ENCODE measurements at places on chromosomes 4 and X.

GRCh38 chrX:97806238-97806637 lies 922.5 kb downstream of the RPA4 start:
- DNase-seq: no peak

DNA sequence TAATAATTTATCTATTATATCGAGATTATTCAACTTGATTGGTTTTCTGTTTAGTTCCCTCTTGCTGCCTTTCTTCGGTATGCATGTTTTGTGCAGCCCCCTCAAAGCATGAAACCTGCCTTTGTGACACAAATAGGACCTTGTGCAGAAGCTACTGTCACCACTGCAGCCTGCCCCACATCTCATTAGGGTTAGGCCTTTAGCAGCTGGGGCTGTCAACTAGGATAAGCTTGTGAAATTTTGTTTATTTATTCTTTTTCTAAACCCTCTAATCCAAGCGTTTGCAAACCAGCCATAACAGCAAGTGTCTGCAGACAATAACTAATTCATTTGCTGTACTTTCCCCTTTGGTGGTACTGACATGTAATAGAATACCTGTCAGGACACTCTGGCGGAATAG lies 258.9 kb downstream of the RCHY1 start:
- no peak for DNase-seq

DNA sequence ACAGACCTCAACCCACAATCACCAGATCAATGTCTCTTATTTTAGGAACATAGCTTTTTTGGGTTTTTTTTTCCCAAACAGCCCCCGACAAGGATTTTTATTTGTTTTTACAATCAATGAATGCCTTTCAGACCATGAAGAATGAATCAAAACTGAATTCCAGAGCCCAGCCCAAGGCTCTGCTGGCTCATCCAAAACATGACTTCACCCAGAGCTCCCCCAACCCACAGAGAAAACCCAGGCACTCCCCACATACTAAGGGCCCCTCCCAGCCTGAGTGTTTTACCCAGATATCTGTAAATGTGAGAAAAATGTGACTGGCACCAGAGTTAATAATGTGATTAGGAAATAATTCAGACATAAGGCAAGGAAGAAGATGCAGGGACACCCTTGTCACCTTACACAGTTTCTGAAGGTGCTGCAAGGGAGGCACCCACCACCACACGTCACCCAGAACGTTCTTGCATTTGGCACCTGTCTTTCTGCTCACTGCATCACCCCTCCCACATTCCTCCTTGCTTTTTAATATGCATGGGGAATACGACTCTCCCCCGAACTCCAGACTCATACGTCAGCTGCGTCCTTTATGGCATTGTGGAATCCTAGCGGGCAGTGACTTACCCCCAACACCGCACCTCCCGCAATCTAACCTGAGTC lies 47.8 kb upstream of the C4orf50 start:
- no peak for DNase-seq

GRCh38 chrX:10199212-10199611 lies 42.4 kb downstream of the CLCN4 start:
- DNase-seq: no peak

DNA sequence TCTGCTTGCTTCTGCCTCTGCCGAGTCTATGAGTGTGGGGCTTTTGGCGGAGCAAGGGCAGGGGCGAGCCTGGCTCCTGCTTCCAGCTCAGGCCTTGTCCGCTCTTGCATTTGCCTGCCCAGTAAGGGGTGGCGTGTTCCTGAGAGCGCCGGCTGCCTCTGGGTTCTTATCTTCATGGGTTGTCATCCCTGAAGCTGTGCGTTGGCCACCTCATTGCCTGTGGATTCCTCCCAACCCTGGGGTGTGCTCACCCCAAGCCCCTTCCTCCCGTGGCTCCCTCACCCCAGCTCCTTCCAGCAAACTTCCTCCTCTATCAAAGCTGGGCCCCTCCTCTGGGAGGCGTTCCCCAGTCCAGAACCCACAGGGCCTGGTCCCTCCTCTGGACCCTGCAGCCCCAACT lies 17.5 kb downstream of the SH3BP2 start:
- DNase-seq: no peak

DNA sequence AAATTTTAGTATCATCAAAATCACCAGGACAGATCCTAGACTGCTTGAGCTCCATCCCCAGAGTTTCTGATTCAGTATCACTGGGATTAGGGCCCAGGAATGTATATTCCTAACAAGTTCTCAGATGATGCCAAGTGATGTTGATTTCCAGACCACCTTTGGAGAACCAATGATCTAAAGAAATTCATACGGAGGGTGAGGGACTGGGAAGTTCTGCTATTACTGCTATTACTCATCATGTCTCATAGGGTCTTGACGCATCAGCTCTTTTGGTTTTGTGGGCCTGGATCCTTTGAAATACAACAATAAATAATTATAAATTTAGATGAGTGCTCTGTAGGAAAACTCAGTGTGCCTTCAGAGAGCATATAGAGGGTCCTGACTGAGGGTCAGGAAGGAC lies 59.8 kb upstream of the LGI2 start:
- no peak for DNase-seq

DNA sequence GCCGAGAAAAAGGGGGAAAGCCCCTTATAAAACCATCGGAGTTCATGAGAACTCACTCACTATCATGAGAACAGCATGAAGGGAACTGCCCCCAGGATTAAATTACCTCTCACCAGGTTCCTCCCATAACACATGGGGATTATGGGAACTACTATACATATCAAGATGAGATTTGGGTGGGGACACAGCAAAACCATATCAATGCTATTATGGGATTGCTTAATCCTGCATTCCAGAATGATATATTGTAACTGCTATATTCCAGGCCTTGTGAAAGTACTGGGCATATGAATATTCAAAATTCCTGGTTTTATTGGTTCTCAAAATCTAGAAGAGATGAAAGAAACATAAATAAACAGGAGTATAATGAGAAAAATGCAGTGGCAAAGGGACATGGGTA lies 29.3 kb downstream of the NPY1R start:
- no peak for DNase-seq

DNA sequence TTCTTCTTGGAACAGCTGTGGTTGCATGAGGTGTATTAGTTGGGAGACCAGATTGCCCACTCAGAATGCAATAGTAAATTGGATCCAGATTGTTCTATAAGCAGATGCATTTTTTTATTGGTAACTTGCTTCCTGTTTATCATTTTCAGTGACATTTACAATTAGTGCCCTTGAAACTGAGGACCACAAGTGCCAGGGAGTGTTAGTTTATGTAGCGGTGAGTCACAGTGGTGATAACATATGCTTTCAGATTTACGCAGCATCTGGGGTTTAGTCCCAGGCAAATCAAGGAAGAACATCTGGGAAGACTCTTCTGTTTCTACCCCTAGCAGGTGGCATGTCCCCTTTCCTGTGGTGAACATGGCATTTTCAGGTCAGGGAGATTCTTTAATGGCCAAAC lies 24.1 kb downstream of the FRMPD4 start:
- no peak for DNase-seq

DNA sequence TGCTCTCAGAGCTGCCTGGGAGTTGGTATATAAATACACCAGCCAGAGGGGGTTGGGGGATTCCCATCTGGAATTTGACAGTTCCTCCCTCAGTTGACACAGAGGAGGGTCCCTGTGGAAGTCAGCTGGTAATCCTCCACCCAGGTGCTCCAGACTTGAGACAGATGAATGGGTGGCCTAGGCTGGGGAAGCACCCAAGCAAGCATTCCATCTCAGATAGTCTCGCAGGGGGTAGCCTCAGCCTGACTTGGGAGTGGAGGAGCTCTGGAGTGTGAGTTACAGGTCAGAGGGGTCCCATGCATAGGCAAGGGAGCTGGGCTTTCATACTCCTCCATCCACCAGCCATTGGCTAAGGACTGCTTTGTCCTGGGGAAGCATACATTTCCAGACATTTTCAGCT lies 229.3 kb upstream of the BCOR start:
- DNase-seq: no peak

DNA sequence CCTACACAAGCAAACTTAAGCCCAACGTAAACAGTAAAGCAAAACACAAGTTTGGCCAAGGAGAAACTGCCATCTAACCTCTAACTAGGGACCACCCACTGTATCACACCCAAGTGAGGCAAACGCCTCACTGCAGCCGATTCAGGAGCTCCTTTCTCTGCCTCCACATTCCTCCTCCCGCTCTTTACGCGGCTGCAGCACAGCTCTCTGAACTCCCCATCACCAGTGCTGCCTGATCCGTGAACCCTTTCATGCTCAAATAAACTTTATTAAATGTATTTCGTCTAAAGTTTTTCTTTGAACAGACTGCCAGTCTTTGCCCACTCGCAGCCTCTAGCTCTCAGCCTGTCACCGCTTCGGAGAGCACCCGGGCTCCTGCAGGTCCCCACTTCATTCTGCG lies 6.5 kb downstream of the PNMA6E start:
- no peak for DNase-seq

GRCh38 chr4:111855308-111855707 lies 289.9 kb upstream of the FAM241A start:
- DNase-seq: no peak

DNA sequence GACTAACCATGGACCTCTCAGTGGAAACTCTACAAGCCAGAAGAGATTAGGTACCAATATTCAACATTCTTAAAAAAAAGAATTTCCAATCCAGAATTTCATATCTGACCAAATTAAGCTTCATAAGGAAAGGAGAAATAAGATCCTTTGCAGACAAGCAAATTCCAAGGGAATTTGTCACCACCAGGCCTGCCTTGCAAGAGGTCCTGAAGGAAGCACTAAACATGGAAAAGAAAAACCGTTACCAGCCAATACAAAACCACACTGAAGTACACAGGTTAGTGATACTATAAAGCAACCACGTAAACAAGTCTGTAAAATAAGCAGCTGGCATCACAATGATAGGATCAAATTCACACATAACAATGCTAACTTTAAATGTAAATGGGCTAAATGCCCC lies 156.6 kb downstream of the FAM13A start:
- no peak for DNase-seq

DNA sequence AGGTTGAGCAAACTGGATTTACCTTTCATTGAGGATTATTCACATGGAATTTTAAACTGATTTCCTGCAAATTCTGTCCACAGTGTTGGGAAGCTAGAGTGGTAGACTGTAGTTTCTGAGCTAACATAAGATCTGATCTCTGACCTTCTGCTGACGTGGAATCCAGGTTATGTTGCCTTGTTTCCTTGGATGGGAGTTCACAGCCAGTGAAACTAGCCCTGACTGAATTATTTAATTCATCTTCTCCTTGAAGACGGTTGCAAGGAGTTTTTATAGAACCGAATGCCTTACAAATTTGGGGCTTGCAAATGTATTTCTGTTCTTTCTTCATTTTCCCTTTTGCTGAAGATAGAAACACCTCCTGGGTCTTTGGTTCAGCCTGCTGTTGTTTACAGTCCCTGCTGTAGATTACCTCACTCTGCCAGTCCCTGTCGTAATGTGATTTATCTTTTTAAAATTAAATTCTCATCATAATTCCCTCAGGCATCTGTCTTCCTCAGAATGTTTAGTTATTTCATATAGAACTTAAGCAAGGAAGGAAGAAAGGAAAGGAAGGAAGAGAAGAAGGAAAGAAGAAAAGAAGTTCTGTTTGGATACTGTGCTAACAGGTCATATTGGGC lies 113.9 kb downstream of the CEP135 start:
- DNase-seq: no peak

GRCh38 chr4:159271856-159272255 lies 169.0 kb downstream of the RAPGEF2 start:
- no peak for DNase-seq

GRCh38 chr4:139602776-139603360 lies 46.8 kb upstream of the SETD7 start:
- no peak for DNase-seq

DNA sequence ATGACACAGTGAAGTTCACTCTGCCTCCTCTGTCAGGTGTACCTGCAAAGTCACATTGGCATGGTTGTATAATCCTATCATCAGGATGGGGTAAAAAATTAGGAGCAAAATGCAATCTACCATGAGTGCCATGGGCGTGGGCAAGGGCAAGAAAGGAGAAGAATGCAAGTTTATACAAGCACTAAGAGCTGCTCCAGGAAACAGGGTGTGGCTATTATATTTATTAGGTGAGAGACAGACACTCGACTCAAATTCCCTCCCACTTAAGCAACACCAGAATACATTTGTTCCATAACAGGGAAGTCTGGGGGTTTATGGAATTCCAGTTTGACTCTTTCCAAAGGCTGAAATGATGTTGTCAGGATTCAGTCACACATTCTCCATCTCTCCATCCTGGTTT lies 378.8 kb downstream of the BCOR start:
- DNase-seq: no peak

DNA sequence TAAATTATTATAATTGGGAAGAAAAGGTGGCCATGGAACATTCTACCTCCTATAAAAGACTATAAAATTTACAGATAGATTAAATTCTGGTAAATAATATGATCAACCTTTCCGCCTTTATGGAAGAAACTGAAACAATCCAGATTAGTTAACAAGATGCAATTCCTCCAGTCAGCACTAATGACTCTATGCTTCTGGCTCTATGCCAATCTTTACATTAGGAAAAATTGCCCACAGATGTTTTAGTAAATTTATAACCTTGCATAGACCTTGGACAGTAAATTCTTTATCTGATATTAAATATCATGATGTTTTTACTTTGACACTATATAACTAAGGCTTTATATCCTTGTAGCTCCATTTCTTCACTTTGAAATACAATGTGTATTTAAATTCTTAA lies 2302.5 kb downstream of the ARAP2 start:
- no peak for DNase-seq

DNA sequence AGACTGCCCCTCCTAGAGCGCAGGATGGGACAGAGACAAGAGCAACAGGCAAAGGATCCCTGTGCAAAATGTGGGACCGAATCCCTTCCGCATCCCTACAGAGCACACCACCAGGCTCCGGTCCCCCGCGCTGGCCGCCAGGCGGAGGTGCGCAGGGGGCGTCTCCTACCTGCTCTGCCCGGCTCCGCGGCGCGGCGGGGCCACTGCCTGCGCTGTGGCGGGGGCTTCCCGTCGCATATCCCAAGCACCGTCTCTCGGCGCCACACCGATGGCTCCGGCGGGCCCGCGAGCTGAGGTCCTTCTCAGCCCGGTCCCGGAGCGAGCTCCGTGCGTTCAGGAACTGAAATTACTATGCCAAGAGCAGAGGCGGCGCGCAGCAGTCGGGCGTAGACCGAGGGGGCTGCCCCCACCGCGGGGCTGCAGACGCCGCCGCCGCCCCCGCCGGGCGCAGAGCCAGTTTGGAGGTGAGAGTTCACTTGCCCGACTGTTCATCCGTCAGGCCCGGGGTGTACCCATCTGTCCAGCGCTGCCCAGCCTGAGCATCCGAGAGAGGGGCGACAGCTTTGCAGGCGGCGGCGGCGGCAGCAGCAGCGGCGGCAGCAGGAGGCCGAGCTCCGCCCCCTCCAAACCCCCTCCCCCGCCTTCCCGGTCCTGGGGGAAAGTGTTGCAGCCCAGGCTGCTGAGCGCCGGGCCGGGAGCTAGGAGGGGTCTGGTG lies at the start of gene GPRIN3:
GPRIN3 (minus strand) TSS at position 355 of the 715 bp plus-strand sequence. CDS start 57,690 bp downstream, outside the sequence.
- peak; percentile 54 for DNase-seq

GRCh38 chr4:14855719-14856061 lies 146.6 kb upstream of the CPEB2 start:
- no peak for DNase-seq

DNA sequence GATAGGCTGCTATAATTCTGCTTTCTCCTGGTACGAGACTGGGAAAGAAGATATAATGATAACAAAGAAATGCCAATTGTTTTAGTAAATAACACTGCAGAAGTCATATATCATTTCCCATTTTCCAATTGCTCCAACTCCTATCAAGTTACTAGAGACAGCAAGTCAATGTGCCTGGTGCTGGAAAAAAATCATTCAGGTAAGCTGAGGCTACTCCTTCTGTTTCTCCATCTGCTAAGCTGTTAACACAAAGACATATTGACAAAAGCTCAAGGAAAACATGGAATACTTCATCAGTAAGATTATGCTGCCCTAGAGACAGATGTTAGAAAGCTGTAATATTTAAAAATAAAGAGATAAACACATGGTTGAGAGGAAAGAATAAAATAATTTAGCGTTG lies 10.0 kb downstream of the NAA11 start:
- peak; percentile 9 for DNase-seq
